ENCODE measurements at places on chromosomes 1 and 21. TPM values are rescaled to one million over a fixed set of nuclear protein-coding genes. Genes with fewer than 3 reads are reported as not detected.

The JAM2 gene
- total RNA-seq: 0.93 TPM

The CLCA1 gene
- total RNA-seq: not detected

The LPGAT1 gene
- total RNA-seq: 43.0 TPM

The SRM gene
- total RNA-seq: 17.6 TPM

The C1orf226 gene
- under 0.01 TPM for total RNA-seq

The DPT gene
- total RNA-seq: 0.93 TPM

The KRTAP19-4 gene
- total RNA-seq: not detected

The KRTAP19-1 gene
- total RNA-seq: not detected

The NRIP1 gene
- total RNA-seq: 15.9 TPM

The LIPI gene
- total RNA-seq: not detected

The FYB2 gene
- total RNA-seq: not detected

The PADI3 gene
- total RNA-seq: not detected

The MYOCOS gene
- not detected for total RNA-seq

The TNNT2 gene
- total RNA-seq: not detected

The SMPDL3B gene
- total RNA-seq: not detected

The ZC3H11A gene
- 95.5 TPM for total RNA-seq

The CSMD2 gene
- total RNA-seq: 8.8 TPM

The FHAD1 gene
- 0.13 TPM for total RNA-seq
